ENCODE measurements at places on chromosomes 16 and 17.

- DNase-seq = no peak
Measured at GRCh38 chr16:17301593-17302135, 169.1 kb downstream of the XYLT1 start.

- DNase-seq = no peak
Measured at GRCh38 chr16:46649588-46650253, 28.5 kb upstream of the SHCBP1 start.

DNA sequence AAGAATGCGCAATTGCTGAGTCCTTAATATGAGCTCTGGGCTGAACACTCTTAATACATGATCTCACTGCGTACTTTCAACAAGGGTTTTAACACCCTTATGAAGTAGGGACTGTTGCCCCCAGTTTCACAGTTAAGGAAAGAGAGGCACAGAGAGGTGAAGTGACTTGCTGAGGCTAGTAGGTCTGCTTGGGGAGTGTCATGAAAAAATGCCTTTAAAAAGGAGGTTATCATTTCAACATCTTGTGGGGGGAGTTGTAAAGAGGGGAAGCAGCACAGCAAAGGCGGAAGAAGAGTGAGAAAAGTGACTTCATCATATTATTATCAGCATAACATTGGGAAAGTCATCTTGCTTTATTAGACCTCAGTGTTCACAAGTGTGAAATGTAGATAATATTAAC, 2.1 kb downstream of the CCL4L2 start:
- no peak for DNase-seq

- no peak for DNase-seq
Measured at GRCh38 chr17:67076290-67076689, 31.9 kb downstream of the CACNG1 start.

DNA sequence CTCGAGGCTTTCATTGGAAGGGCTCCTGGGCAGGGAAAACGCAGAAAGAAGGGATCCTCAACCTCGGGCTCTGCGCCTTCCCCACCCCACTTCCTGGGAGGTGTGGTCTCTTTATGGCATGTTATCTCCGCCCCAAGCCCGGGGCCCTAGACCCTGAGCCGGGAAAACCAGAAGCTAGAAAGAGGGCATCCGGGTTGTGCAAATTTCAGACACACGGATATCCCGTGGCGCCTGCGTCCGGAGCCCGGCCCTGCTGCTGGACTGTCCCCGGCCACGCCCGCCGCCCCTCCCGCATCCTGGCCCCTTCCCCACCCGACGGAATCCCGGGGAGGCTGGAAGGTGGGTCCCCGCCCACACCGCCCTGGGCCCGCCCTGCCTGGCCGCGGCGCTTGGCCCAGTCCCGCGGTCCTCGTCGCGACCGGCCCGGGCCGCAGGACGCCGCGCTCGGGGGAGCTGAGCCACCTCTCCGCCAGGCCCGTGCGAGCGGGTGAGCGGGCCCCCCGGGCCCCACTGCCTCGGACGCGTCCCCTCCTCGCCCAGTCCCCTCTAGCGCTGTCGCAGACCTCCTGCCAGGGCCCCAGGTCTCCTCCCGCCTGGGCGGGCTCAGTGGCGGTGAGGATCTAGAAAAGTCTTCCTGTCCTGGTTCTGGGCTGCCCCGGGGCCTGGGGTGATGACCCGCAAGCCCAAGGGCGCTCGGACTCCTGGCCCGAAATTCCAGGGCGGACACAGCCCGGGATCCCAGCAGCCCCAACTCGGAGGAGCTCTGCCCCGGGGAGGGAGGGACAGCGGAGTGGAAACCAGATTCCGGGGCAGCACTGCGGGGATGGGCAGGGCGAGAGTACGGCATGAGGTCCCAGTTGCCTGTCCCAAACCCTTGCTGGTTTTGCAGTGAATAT, at the start of gene SLC16A5:
Gene SLC16A5 (plus strand): TSS at position 397 of the 896 bp plus-strand sequence. CDS start 5,683 bp downstream, outside the sequence.
- peak; percentile 57 for DNase-seq

- DNase-seq = no peak
Measured at GRCh38 chr17:50423553-50424159, 2.4 kb upstream of the ACSF2 start.

- peak; percentile 55 for DNase-seq
Measured at GRCh38 chr16:80803339-80804055, 901 bp downstream of the CDYL2 start.

GRCh38 chr17:16987066-16987829, 15.3 kb upstream of the TNFRSF13B start:
- DNase-seq = no peak

DNA sequence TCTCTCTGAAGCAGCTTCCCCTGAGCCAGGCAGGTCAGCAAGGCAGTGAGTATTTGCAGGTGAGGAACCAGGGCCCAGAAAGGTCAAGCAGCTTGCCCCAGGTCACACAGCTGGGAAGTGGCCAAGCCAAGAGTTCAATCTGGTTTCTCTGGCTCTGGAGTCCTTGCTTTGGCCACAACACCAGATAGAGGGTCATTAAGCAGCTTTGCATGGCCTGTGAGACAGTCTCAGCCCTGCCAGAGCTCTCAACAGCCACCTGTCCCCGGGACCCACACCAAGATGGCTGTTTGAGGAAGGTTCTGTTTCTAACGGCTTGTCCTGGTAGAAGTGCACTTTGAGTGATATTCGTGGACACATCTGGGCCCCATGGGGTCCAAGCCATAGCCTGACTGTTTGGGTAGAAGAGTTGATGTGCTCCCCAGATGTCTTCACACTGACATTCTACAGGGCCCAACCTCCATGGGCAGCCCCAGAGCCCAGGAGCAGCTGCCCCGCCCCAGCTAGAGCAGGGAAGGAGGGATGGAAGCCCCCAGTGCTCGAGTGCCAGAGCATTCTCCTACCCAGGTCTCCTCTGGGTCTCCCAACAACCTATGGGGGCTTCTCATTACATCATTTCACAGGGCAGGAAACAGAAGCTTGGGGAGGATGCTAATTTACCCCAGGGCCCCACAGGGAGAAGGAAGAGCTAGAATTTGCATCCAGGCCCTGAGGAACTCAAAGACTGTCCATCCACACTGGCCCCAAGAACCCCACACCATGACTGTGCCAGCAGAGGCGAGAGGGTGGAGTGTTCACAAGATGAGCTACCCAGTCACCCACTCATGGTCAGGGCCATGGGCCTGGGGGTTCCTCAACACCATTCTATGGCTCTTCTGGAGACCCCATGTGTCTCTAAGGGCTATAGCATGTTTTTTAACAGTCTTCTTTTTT, 107.3 kb upstream of the CDH5 start:
- no peak for DNase-seq

DNA sequence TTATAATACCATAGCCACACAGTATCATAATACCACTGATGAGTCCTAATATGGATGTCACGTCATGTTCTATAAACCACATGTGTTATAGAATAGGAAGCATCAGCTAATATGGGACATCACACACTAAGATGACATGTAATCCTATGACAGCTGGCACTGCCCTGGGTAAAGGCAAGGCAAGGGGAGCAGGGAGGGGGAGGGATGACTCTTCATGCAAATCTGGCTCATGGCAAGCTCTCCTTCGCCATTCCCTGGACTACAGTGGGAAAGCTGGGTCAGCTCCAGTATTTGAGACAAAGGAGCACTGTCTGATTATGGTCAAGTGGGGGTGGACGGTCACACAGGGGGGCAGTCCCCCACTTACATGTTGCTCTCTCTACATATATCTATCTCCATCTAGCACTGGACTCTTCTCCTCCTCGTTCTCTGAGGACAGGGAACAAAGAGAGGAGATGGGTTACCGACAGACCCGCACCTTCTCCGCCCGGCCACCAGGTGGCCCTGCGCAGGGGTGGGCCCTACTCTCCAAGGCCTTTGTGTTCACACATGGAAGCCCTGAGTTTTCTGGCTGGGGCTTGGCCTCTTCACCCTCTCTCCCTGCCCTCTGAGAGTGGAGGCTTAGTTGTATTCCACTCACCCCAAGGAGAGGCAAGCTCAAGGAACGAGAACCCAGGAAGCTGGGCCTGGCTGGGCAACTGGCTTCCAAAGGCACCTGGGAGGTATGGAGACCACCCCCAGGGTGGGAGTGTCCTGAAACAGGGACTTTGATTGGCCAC, 23.4 kb upstream of the MPO start:
- DNase-seq = peak; percentile 75

DNA sequence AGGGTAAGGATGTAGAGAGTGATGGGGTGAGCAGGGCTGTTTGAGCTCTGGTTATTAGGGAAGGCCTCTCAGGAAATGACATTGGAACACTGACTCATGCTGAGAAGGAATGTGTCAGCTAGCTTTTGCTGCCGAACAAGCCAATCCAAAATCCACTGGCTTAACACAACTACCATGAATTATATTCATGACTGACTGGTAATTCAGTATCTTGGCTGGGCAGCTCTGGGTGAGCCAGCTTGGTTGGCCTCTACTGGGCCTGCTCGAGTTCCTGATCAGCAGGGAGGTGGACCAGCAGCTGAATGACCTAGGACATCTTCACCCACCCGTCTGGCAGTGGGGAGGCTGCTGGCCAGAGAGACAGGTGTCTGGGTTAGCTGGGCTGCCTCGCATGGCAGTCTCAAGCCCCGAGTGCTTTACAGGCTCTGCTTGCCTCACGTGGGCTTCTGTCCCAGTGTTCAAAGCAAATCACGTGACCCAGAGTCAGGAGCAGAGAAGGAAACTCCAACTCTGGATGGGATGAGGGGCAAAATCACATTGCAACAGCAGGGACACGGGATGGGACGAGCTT, 209.4 kb downstream of the KATNIP start:
- no peak for DNase-seq

- DNase-seq = peak; percentile 95
Measured at GRCh38 chr17:35448214-35448898, at the start of gene SLFN13. Gene SLFN13 (minus strand): TSS chr17:35448766. CDS start chr17:35445680, 3,086 bp downstream.

GRCh38 chr16:2871926-2872325, 11.1 kb upstream of the FLYWCH2 start:
- DNase-seq = no peak

DNA sequence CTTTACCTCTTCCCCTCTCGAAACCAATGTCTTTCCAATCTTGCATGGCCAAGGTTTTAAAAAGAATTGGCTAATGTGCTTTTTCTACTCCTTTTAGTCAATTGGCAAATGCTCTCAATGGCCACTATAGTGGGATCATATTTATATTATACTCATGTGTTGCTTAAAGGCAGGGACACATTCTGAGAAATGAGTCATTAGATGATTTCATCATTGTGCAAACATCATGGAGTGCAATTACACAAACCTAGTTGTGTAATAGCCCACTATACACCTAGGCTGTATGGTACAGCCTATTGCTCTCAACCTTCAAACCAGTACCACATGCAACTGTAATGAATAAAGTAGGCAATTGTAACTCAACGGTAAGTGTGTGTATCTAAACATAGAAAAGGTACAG, 180.9 kb downstream of the HS3ST3A1 start:
- no peak for DNase-seq

DNA sequence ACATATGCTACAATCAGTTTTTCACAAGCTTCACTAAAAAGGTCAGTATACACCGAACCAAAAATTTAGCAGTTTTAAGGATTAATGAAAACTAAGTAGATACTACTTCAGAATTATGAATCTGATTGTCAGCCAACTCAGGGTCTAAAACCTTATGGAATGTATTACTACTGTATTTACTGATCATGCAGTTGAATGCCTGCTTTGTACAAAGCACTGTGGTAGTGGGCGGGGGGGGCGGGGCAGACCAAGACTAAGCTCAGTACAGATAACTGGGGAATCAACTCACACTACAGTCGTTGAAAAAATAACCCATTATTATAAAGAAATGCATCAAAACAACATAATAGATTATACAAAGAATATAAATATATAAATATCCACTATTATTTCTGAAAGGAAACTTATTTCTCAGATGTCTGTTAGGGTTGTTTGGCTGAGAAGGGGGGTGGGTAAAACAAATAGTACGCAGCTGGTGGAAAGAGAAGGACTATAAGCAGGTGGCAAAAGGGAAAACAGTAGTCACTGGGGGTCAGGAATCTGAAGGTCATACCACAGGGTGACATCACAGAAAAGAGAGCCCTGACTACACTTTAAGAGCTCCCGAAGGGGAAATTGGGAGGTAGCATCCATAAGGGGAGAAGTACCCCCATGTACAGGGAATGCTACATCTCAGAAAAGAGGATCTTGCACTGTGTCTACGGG, 109.4 kb upstream of the AXIN2 start:
- no peak for DNase-seq

DNA sequence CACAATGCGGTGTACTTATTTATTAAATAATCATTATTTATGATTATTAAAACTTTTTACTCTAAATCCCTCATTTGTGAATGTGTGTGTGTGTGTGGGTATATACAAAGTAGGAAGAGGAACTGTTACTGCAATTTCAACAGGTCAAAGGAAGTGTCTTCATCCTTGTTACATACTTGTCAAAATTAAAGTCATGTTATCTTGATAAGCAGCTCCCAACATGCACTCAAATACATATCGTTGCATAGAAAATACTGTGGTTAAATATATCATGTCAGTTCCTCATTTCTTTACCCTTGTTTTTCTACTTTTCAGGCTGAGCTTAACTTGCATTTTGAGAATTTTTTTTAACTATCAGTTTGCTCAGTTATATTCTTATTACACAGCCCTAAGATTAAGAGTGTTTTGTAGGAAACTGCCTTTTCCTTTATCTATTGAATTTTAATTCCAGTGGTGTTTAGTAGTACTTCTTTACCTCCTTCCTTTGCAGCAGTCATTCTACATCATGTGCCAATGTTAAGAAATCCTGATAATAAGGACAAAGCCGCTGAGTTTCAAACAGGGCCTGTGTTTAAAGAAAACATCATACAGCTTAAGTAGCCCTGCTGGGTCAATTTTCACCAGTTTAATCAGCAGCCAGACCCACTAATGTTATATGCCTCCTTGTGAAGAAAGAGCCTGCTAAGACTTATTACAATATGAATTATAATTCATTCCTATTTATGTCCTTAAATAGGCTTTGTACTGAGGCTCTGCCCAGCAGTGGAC, 7.2 kb downstream of the EFCAB5 start:
- no peak for DNase-seq

- no peak for DNase-seq
Measured at GRCh38 chr16:46729326-46729995, 18.7 kb downstream of the MYLK3 start.

- peak; percentile 30 for DNase-seq
Measured at GRCh38 chr17:49390548-49391324, 23.9 kb downstream of the PHB1 start.

DNA sequence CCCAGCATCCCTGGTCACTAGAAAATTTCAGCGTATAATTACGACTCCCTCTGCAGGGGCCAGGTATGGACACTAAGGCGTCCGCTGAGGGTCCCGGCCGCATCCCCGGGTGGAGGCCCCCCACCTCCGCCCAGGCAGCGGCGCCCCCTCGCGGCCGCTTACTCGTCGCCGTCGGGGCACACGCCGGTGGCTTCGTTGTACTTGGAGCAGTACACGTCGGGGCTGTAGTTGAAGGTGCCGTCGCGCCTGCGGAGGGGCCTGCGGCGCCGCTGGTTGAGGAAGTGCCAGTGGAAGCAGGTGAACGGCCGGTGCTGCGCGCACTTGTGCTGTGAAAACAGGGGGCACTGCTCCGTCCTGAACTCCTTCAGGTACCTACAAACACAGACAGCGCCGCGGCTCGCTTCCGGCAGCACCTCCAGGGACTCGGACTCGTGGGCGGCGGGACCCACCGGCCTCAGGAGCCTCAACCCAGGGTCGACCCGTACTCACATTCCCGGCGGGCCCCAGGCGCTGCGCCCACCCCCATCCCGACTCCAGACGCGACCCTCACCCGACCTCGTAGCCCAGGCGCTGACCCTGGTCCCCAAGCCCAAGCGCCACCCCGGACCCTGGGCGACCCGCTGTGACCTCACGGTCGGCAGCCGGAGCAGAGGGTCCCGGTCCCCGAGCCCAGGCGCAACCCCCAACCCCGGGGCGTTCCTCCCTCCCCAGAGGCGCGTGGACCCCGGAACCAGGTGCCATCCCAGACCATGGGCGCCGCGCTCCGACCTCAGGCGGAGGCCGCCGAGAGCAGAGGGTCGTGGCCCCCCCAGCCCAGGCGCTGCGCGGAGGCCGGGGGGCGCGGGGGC, 596 bp downstream of the UNKL start:
- DNase-seq = peak; percentile 77

All from activated CD4-positive, alpha-beta T cell treated with anti-CD3 and anti-CD28 coated beads, Interleukin-10, Interleukin-2, amounts not matched to agents 100 ng/mL and 50 ng/mL, durations not matched to agents 16 hours and 8 hours (primary cell).